Activated naive CD8-positive, alpha-beta T cell treated with anti-CD3 and anti-CD28 coated beads for 36 hours (primary cell): ENCODE measurements at places on chromosomes 4 and X. TPM values are rescaled to one million over a fixed set of nuclear protein-coding genes. Genes with fewer than 3 reads are reported as not detected.

GRCh38 chr4:15809466-15809865 is 31.3 kb downstream of the CD38 start:
- no peak for DNase-seq

Gene CD38
- 42.1 TPM for total RNA-seq

DNA sequence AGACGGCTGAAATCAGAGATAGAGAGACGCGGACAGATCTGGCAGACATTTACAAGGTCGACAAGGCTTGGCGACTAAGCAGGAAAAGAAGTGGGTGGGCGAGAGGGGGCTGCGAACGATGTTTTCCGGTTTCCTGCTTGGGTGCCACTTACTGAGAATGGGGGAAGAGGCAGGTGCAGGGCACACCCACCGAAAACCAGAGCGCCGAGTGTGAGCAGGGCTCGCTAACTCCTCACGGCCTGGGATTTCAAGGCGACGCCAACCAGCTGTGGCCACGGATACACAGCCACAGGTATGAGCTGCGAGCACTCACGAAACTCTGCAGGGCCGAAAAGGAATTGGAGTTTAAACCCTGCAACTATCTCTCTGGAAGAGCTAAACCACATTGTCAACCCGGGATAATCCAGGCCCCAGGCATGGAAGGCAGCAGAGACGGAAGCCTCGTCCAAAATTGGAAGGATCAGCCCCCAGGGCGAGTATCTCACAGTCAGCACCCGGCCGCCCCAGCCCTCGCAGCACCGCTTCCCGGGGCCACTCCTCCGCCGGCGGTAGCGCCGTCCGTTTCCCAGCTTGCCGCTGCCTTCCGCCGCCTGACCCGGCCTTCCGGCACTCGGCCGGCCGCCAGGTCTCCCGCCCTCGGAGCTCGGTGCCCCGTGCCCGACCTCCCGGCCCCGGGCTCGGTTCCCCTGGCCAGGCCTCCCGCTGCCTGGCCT is 778 bp downstream of the CASP3 start:
- DNase-seq, result peak; percentile 61

Gene S100G
- total RNA-seq, result not detected

DNA sequence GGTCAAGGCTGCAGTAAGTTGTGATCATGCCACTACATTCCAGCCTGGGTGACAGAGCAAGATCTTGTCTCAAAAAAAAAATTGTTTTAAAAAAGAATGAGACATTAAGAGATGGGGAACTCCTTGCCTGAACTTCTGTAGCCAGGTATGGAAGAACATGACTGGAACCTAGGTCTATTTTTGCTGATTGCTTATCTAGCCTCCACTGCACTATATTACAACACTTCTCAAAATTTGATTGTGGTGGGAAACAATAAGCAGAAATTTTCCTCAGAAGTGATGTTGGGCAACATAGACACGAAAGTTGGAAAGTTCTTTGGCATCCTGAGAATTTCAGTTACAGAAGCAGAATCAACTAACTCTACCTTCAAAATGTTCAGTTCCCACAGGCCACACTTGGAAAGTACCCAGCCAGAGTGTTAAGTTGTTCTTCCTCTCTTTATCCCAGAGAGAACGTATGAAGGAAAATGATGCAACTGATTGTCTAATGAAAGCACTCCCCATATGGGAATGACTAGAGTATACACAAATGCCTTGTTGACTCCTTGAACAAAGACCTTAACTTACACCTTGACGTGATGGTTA is 50.0 kb downstream of the LUZP4 start:
- DNase-seq, result no peak

DNA sequence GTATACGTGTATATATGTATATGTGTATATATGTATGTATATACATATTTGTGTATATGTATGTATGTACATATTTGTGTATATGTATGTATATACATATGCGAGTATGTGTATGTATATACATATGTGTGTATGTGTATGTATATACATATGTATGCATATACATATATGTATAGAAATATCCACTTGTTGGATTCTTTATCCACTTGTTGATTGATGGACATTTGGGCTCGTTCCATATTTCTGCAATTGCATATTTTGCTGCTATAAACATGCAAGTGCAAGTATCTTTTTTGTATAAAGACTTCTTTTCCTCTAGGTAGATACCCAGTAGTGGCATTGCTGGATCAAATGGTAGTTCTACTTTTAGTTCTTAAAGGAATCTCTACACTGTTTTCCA is 25.5 kb upstream of the NHSL2 start:
- DNase-seq, result no peak

DNA sequence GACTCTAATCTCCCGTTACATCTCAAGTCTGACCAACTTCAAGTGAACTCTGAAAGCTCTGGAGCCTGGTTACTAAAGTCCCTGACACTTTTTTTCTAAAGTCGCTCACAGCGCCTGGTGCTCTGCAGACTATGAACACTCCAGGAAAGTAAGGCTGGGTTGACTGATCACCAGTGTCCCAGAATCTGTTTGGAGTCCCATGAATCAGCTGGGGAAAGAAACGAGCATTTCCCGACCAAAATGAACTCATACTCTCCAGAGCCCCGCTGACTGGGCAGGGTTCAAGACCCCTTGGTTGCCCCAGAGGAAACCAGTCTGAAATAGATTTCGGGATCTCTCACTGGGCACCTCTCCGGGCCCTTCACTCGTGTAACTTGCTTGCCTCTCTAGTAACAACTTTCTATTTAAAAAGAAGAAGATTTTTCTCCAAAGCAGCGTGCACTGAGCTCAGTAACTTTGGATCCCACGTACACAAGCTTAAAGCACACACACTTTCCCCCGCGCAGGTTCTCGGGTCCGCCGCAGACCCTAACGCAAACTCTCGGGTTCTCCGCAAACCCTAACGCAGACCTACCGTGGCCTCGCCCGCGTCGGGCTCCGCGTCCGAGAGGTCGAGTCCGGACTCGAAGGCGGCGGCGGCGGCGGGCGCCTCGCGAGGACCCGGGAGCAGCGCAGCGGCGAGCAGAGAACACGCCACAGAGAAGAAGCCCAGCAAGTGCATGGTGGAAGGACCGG is 964 bp downstream of the VEGFC start:
- DNase-seq, result no peak

DNA sequence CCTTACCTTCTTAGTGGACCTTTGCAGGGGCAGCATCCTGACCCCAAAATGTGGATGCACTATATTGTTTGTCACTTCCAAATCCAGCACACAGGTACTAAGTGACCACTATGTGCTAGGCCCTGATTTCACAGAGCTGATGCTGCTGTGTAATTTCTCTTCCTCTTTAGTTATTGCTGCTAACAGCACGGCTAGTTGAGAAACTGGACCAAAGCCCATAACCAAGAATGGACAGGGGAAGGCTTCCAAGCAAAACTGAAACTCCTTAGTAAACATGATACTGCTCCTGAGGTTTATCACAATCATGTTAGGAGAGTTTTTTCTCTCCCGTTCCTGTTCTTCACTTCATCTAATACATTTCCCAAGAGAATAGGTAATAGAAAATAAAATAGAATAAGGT is 172.9 kb upstream of the TTC29 start:
- no peak for DNase-seq
